Prostate gland (tissue), 2 donors: ENCODE measurements at places on chromosomes 6 and 20. TPM values are rescaled to one million over a fixed set of nuclear protein-coding genes. Genes with fewer than 3 reads are reported as not detected.

- H3K27ac ChIP-seq = no peak overlapping the region
- H3K36me3 ChIP-seq = no peaks in the 10 kb centered on the region
- no peaks in the 10 kb centered on the region for H3K27me3 ChIP-seq
- H3K4me3 ChIP-seq = no peak overlapping the region
- DNase-seq = no peak
- no peaks in the 10 kb centered on the region for H3K4me1 ChIP-seq
Observed at GRCh38 chr6:34947561-34947960, 58.5 kb downstream of the ANKS1A start.

FBXO9 gene
- 55.6 TPM for total RNA-seq

- no peaks in the 10 kb centered on the region for H3K27me3 ChIP-seq
- H3K4me1 ChIP-seq = no peaks in the 10 kb centered on the region
- DNase-seq = no peak
- no peaks in the 10 kb centered on the region for H3K36me3 ChIP-seq
- no peak overlapping the region for H3K4me3 ChIP-seq
Observed at GRCh38 chr6:116217069-116217468, 36.8 kb downstream of the TSPYL4 start.

DNA sequence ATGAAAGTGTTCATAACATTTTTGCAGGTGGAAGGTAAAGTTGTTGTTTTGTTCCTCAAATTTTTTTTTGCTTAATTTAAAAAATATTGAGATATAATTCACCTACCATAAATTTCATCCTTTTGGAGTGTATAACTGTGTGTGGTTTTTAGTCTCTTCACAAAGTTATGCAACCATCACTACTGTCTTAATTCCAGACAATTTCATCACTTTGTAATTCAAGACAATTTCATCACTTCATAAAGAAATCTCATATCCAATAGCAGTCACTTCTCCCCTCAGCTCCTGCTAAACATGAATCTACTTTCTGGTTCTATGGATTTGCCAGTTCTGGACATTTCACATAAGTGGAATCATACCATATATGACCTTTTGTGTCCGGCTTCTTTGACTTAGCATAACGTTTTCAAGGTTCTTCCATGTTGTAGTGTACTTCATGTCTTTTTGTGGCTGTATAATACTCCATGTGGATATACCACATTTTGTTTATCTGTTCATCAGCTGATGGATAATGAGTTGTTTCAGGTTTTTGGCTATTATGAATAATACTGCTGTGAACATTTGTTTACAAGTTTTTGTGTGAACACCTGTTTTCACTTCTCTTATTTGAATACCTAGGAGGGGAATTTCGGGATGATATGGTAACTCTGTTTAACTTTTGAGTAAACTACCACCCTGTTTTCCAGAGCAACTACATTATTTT is 18.8 kb downstream of the ZFAND3 start:
- no peaks in the 10 kb centered on the region for H3K27me3 ChIP-seq
- H3K4me3 ChIP-seq = no peak overlapping the region
- H3K4me1 ChIP-seq = no peaks in the 10 kb centered on the region
- H3K36me3 ChIP-seq = no peaks in the 10 kb centered on the region

DNA sequence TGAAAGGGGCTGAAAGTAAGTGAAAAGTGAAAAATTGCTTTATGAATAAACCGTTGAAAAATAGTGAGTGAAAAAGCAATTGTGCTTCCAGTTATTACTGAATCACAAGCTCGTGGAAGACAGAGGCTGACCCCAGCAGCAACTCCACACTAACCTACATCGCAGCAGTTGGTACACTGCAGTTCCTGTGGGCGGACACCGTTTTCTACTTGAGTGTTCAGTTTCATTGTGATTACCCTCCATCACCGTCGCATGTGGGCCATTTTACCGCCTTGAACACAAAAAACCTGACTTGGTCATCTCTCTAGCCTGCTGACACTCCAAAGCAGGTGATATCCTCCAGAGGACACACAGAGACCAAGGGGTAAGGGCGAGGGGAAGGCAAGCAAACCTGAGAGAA is 28.4 kb downstream of the PRDM1 start:
- no peak overlapping the region for H3K4me3 ChIP-seq
- H3K27me3 ChIP-seq = no peaks in the 10 kb centered on the region
- DNase-seq = no peak
- no peak overlapping the region for H3K27ac ChIP-seq
- no peaks in the 10 kb centered on the region for H3K36me3 ChIP-seq
- no peaks in the 10 kb centered on the region for H3K4me1 ChIP-seq

DNA sequence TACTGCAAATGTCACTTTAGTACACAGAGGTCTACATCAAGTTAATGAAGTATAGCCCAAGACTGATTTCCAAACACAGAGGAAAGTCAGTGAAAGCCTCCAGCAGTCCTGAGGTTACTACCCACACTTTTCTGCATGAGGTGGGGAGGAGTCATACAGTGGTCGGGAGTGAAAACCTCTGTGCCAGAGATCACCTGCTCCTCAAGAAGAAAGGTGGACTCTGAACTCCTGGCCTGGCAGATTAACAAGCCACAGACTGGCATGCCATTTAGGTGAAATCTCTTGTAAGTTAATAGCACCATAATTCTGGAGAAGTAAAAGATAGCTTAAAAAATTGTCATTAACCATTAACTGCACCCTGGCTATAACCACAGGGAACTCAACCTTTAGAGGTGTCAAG is 125.0 kb upstream of the LAMP5 start:
- no peak for DNase-seq
- no peak overlapping the region for H3K4me3 ChIP-seq
- no peaks in the 10 kb centered on the region for H3K36me3 ChIP-seq
- no peaks in the 10 kb centered on the region for H3K4me1 ChIP-seq

GRCh38 chr6:90375681-90376439 is 79.2 kb upstream of the BACH2 start:
- peak overlapping the region; percentile 60 for H3K27ac ChIP-seq
- H3K4me3 ChIP-seq = no peak overlapping the region
- no peaks in the 10 kb centered on the region for H3K36me3 ChIP-seq
- peak; percentile 20 for DNase-seq

FAM83D gene
- 12.6 TPM for total RNA-seq

LPA gene
- 0.85 TPM for total RNA-seq

DNA sequence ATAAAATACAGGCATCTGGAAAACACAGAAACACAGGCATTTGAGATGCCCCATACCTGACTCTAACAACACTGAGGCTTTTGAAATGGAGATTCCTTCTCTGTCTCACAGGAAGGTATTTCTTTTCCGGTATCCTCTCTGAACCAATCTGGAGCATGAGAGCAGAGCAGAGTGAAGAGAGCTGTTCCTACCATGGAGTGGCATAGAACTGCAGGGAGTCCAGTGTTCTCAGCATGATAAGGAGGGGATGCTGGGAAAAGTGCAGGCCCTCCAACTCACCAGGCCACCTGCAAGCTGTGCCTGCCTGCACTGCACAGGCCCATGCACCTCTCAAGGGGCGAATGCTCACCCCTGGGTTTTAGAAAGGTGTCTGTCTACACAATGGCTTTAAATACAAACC is 89.2 kb downstream of the FOXA2 start:
- H3K27ac ChIP-seq = no peak overlapping the region
- no peak overlapping the region for H3K4me3 ChIP-seq
- H3K4me1 ChIP-seq = no peaks in the 10 kb centered on the region

GRCh38 chr6:91080871-91081270 is 494.0 kb upstream of the MAP3K7 start:
- H3K4me1 ChIP-seq = no peaks in the 10 kb centered on the region
- H3K27me3 ChIP-seq = no peaks in the 10 kb centered on the region
- no peak for DNase-seq
- H3K4me3 ChIP-seq = no peak overlapping the region
- H3K27ac ChIP-seq = no peak overlapping the region
- no peaks in the 10 kb centered on the region for H3K36me3 ChIP-seq

DYNLT2 gene
- total RNA-seq = 7.2 TPM

TSHZ2 gene
- total RNA-seq = 35.1 TPM

DNA sequence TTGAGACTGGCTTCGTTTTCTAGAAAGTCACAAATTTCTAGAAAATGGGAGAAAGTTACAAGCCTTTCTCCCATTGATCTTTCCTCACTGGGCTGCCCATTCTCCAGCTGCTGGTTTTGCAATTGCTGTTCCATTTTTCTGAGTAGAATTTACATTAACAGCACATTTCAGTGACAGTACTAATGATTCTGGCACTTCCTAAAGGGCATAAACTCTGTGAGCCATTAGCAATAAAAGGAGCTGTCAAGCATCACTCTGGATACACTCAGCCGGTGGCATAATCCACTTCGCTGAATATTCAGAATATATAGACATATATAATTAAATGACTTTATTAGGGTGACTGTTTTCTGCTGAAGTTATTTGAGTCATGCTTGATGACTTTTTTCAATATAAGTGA is 6.7 kb upstream of the SSTR4 start:
- no peaks in the 10 kb centered on the region for H3K27me3 ChIP-seq
- DNase-seq = no peak
- H3K36me3 ChIP-seq = no peaks in the 10 kb centered on the region
- H3K4me3 ChIP-seq = no peak overlapping the region
- H3K27ac ChIP-seq = no peak overlapping the region
- no peaks in the 10 kb centered on the region for H3K4me1 ChIP-seq

RGS17 gene
- total RNA-seq = 1.6 TPM

DNA sequence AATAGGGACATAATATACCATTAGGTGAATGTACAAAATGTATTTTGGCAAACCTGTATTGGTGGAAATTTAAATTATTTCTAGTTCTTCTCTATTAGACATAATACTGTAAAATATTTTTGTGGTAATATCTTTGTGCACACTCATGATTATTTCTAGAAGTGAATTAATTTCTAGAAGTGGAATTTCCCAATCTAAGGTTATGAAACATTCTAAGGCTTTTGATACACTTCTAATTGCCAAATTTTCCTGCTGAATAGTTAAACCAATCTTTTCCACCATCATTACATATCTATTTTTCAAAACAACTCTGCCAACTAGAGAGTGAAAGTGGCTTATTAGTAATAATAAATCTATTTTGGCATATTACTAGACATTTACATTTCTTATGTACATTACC is 1.8 kb upstream of the CCND3 start:
- H3K4me1 ChIP-seq = peaks cover 10% of the 10 kb centered on the region
- no peaks in the 10 kb centered on the region for H3K36me3 ChIP-seq
- DNase-seq = no peak
- H3K27me3 ChIP-seq = no peaks in the 10 kb centered on the region
- no peak overlapping the region for H3K4me3 ChIP-seq

- H3K36me3 ChIP-seq = no peaks in the 10 kb centered on the region
- no peak overlapping the region for H3K27ac ChIP-seq
- H3K27me3 ChIP-seq = no peaks in the 10 kb centered on the region
- H3K4me3 ChIP-seq = no peak overlapping the region
- no peaks in the 10 kb centered on the region for H3K4me1 ChIP-seq
- DNase-seq = no peak
Observed at GRCh38 chr20:47454298-47455132, 47.2 kb upstream of the NCOA3 start.

- no peak overlapping the region for H3K27ac ChIP-seq
- H3K27me3 ChIP-seq = no peaks in the 10 kb centered on the region
- DNase-seq = no peak
- no peaks in the 10 kb centered on the region for H3K36me3 ChIP-seq
- no peak overlapping the region for H3K4me3 ChIP-seq
- no peaks in the 10 kb centered on the region for H3K4me1 ChIP-seq
Observed at GRCh38 chr6:150392452-150393220, 23.8 kb downstream of the IYD start.

DNA sequence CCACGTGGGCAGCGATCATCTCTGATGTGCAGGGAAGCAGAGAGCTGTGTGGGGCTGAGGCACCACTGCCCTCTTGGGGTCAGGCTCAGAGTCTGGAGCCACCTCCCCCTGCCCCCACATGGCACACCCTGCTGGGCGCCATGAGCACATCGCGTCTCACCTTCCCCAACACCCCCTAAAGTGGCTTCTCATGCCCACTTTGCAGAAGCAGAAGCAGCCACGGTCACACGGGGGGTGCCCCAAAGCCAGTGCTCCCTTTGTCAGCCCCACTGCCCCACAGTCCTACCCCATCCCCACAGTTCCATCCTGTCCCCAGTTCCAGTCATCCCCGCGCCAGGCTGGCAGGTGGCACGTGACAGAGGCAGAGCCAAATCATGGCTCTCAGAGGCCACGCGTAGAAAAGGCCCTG is 19.5 kb downstream of the SDCBP2 start:
- no peak overlapping the region for H3K27ac ChIP-seq
- no peaks in the 10 kb centered on the region for H3K4me1 ChIP-seq
- no peak for DNase-seq
- no peak overlapping the region for H3K4me3 ChIP-seq

DNA sequence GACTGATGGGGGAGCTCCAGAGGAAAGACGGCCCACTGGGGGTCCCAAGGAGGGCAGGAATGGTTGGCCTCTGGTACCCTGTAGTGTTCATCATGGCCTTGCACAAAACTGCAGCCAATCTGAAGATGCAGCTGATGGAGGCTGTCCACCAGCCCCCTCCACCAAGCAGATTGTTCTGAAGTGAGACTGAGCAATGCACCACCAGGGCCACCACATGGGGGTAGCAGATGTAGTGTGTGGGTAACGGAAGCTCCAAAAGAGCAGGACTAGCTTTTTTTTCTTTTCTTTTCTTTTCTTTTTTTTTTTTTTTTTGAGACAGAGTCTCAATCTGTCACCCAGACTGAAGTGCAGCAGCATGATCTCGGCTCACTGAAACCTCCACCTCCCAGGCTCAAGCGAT is 181.0 kb upstream of the MYLIP start:
- H3K27me3 ChIP-seq = no peaks in the 10 kb centered on the region
- H3K27ac ChIP-seq = no peak overlapping the region
- no peaks in the 10 kb centered on the region for H3K36me3 ChIP-seq

DNA sequence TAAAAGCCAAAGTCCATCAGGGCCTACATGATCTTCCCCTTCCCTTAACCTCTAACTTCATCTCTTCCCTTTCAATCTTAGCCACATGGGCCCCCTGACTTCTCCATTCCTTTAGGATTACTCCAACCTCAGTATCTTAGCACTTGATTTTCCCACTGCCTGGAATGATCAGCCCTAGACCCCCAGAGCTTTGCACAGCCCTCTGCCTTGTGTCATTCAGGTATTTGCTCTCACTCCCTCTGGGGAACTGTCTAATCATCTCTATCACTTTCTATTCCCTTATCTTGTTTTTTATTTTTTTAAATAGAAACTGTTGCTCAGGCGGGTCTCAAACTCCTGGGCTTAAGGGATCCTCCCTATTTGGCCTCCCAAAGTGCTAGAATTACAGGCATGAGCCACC is 13.3 kb upstream of the ZNFX1 start:
- H3K4me1 ChIP-seq = no peaks in the 10 kb centered on the region
- peaks cover 16% of the 10 kb centered on the region for H3K36me3 ChIP-seq
- DNase-seq = no peak
- H3K4me3 ChIP-seq = no peak overlapping the region
- no peaks in the 10 kb centered on the region for H3K27me3 ChIP-seq

WFDC13 gene
- not detected for total RNA-seq

HCRTR2 gene
- not detected for total RNA-seq
